Upper lobe of left lung (tissue), 6 donors: ENCODE measurements at places on chromosomes 1 and 21.

- DNase-seq = no peak
Observed at GRCh38 chr1:242522996-242523718, 1.3 kb downstream of the PLD5 start.

GRCh38 chr1:233015965-233016364 is 65.6 kb downstream of the NTPCR start:
- no peak for DNase-seq

GRCh38 chr1:90162216-90162615 is 167.3 kb downstream of the ZNF326 start:
- no peak for DNase-seq

GRCh38 chr21:35637431-35637830 is 422.9 kb downstream of the SETD4 start:
- no peak for DNase-seq

DNA sequence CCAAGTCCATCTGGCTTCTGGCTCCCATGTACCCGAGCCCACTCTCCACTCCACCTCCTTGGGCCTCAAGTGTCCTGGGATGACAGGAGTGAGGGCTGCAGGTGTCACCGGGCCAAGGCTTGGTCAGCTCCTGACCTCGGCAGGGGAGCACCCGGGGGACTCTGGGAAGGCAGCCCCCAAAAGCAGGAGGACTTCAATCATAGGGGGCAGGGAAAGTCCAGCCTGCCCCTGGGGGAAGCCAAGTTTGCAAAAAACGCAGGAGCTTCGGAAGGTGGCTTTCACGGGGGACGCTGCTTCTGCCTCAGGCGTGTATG is 56.8 kb downstream of the KCNAB2 start:
- DNase-seq = no peak

DNA sequence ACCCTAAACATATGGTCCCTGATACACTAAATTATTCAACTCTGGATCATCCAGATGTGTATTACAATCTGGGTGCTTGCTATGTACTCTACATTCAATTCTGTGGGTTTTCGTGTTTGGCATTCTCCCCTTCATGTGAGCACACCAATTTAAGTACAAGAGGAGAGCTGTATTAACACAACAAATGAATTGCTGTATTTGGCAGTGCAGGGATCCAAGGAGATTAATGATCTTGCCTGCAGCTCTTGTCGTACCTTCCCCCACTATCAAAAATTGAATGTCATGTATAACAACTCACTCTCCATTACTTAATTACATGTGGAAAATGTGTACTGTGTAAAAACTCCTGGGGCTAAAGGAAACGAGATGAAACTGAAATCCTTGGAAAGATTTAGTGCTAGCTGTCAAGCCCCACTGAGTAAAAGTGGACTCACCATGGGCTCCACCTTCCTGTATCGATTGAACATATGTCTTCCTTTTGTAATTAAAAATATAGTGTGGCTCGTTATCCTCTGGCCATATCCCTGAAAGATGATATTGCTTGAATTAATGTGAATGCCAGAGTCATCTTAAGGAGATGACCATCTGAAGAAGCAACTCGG is 172.2 kb upstream of the L1TD1 start:
- DNase-seq = no peak

DNA sequence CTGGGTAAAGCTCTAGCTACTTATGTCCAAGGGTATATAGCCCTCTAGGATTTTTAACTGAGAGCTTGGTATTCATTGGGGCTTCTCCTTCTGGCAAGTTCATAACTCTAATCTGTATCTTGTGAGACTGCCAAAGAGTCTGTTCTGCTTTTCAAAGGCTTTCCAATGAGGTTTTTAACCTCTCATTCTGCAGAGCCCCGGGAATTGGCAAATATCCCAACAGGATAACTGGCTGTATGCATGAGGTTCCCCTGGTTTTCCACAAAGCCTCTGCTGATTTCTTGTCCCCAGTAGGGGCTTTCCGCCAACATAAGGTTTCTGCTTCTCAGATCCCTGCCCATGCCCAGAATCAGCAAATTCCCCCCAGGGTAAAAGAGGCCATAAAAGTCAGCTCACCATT is 40.9 kb downstream of the RPL5 start:
- no peak for DNase-seq

- DNase-seq = no peak
Observed at GRCh38 chr1:151032164-151032563, 4.2 kb upstream of the BNIPL start.

DNA sequence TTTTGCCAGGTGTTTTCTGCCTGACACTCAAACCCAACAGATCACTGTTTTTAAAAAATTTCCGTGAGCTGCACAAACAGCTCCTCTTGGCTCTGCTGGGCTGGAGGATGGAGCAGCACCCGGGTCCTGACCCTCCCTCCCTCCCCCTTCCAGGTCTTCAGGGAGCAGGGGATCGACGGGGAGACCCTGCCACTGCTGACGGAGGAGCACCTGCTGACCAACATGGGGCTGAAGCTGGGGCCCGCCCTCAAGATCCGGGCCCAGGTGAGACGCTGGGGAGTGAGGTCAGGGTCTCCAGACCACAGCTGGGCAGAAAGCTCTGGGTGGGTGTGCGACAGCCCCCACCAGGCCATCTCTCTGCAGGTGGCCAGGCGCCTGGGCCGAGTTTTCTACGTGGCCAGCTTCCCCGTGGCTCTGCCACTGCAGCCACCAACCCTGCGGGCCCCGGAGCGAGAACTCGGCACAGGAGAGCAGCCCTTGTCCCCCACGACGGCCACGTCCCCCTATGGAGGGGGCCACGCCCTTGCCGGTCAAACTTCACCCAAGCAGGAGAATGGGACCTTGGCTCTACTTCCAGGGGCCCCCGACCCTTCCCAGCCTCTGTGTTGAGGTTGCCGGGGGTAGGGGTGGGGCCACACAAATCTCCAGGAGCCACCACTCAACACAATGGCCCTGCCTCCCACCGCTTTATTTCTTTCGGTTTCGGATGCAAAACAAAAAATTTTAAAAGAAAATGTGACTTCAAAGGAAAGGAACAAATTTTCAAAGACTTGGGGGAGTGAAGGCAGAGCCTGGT is 15.3 kb downstream of the NOC2L start:
- DNase-seq = no peak

DNA sequence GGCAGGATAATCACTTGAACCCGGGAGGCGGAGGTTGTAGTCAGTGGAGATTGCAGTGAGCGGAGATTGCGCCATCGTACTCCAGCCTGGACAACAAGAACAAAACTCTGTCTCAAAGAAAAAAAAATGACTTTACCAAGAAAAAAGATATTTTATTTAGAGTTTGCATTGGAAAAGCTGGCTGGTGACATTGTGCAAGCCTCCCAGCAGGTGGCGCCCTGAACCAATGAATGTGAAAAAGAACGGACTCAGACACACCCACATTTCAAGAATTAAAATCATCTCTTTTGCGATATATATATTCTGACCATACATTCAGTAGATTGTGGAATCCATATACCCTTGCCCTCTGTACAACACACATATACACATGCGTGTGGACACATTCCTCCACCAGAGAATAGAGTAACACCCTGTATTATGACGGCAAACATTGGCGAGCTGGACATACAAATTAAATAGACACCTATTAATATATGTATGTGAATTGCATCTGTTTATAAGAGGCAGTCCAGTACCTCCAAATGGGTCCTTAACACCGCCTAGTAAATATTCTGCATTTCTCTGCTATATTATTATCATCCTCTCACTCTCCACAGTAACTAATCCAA is 39.0 kb upstream of the CADM3 start:
- DNase-seq = no peak

DNA sequence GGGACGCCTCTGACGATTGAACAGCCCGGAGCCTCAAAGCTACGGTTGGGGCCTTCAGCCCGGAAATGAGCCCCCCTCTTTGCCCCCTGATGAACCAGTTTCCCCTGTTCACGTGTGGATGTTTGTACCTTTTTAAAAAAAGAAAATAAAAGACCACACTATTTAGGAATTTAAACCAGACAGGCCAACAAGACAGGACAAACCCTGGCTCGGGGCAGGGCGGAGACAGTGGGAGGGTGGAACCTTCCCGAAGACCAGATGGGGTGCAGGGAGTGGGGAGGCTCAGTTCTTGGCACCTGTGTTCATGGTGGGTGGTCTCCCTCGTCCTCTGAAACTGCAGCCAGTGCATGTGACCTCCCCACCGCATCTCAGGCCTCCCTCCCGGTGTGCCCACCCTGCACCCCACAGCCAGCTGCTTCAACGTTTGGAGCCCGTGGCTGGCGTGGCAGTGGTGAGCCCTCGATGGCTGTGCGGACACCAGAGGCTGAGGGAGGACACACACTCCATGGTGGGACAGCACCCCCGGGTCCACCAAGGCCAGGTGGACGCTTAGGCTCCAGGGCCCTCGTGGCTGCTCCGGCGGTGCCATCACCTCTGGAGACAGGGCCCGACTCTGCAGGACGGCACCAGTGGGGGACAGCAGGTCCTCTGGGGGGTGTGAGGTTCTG is 45.6 kb downstream of the COL18A1 start:
- no peak for DNase-seq

DNA sequence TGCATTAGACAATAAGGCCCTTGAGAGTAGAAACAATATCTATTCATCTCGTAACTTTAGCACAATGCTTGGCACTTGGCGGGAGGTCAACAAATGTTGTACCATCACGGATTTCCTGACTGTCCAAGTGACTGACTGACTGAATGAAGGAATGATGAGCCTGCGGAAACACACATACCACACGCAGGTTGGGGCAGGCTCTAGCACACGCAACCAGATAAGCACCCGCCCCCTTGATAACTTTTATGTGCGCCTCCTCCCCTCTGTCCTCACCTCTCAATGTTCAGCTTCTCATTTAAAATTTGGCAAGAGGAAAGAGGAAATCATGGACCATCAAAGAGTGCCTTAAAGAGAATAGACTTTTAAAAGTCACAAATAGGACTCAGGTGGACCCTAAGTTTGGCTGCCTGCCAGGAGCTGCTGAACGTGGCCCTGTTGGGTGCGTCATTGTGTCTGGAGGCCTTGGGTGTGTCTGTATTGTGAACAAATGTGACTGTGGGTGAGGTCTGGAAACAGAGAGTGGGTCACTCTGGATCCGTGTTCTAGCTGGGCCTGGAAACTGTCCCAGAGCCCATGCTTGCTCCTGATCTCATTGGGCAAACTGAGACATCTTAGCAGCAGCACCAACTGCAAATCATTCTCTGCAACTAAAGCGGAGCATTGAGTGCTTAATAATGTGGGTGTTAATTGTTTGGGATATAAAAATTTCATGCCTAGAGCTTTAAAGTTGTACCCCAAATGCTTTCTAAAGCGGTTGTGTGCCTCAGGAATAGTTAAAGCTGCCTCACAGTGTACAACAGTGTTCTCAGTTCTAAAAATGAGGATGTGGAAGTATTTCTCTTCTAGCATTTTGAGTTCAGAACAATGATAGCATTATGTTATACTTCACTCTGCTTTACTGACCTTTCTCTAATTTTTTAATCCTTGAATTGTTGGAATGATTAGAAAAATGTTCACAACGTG is 47.6 kb upstream of the ABCG1 start:
- DNase-seq = no peak

DNA sequence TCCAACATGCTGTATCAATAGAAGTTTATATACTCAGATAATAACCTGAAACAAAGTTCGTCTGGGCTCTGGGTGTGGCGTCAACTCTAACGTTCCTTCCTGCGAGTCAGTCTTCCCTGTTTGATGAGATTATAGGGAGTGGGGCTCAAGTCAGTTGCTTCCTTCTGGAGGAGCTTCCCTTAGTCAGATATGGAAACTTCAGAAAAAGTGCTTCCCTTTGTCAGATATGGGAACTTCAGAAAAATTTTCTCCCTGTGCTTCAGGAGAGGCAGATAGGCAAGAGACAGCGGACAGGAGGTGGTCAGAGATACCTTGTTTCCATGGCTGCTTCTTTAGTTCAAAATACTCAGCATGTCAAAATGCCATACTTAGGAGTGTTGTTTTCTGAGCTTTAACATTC is 51.1 kb upstream of the PRDX6 start:
- DNase-seq = no peak

DNA sequence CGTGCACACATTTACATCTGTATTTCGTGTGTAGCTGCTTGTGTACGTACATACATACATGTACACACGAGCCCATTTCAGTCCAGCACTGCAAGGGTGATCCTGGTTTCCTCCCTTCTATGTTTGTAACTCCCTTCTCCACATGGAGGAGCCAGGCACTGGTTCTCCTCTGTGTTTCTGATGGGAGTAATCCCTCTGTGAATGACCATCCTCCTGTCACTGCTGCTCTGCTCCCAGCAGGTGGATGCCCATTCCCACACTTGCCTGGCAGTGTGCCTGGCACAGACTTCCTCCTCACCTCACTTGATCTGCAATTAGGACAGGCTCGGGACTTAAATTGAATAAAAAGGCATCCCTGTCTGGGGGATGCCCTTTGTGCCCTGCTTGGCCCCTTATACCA is 37.1 kb downstream of the TRAPPC10 start:
- DNase-seq = no peak

- no peak for DNase-seq
Observed at GRCh38 chr1:25993197-25993951, 4.5 kb downstream of the PAFAH2 start.

DNA sequence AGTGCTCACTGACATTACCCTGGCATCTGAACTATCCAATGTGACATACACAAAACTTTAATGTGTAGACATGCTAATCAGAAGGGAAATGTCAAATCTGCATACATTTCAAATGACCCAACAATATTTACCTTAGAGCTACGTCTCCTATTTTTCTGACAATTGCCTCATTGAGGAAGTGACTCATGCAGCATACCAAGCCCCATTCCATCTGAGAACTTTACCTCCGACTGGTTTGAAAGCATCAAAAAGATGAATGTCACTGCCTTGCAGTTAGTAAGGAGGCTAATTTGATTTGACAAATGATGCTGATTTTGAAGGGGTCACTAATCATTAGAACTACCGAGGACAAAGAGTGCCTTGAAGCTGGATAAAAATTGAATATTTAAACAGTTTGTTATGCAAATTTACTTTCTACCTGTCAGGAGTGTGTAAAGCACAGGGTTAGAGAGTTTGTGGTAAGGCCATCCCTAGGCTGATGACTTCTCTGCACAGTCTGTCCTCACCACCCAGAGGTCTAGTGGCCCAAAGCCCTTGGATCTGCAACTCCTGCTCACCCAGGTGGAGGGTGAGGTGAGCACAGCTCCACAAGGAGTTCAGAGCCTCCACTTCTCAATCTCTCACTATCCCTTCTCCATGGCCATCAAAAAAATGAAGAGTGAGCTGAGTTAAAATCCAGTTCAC is 500.3 kb upstream of the C1orf87 start:
- no peak for DNase-seq

DNA sequence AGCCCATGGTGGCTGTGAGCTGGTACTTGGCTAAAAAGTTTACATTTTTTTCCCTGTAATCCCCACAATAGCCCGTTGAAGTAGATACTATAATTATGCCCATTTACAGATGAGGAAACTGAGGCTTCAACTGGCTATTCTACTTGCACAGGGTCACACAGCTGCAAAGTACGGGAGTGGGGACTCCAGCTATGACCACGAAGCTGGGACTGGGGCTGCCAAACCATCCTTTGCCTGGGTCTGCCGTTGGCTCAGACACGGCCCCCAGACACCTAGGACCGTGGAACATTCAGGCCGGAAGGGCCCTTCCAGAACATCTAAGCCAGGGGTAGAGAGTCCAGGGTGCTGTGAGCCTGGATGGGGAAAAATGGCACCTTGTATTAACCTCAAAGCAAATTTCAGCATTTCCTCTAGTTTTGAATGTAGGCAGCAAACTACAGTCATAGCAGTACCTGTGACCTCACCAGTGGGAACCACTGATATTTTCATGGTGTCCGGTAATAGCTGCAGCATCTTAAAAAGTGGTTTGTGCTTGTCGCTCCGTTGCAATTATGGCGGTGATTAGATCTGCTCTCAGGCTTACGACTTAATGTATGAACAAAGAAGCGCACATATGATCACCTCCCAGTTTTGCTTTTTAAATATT is 4.3 kb downstream of the TP73 start:
- no peak for DNase-seq

GRCh38 chr1:212678456-212679410 is 20.9 kb downstream of the BATF3 start:
- no peak for DNase-seq
